Left cardiac atrium (tissue), 4 donors: ENCODE measurements at places on chromosomes 16 and 17.

- DNase-seq: no peak
These were observed 857 bp downstream of the GOT2 start for GRCh38 chr16:58733248-58733670.

GRCh38 chr17:28370035-28370743 is at the start of gene VTN:
TSS of gene VTN (minus strand) at chr17:28370307. CDS start at chr17:28370203, 104 bp downstream.
- DNase-seq: peak; percentile 79

DNA sequence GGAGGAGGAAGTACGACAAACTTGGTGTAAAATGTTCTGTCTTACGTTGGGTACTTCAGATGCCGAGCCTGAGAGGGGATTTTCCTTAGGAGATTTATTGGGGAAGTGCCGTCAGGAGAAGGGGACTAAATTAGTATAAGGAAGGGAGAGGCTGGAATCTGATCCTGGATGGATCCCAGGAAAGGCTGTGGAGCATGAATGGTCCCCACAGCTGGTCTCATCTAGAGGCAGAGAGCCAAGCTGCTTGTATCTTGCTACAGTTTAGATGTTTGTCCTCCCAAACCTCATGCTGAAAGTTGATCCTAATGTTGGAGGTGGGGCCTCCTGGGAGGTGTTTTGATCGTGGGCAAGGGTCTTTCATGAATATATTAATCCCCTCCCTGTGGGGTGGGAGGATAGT is 798.4 kb upstream of the EEF2KMT start:
- no peak for DNase-seq

DNA sequence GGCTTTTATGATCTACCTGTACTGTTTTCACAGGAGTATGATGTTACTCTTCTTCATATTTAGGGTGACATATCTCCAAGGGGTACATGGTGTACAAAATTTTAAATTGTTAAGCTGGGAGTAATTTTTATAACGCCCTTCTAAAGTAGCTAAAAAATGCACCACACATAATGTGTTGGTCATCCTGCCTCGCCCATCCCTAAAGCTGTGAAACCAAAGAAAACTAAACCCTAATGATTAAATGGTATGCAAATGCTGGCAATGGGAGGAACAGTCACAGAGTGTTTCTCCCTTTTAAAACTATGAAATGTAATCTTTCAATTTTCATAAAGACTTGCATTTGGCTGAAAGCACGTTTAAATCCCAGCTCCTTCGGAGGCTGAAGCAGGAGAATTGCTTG is 2.0 kb upstream of the KRT24 start:
- DNase-seq: no peak

DNA sequence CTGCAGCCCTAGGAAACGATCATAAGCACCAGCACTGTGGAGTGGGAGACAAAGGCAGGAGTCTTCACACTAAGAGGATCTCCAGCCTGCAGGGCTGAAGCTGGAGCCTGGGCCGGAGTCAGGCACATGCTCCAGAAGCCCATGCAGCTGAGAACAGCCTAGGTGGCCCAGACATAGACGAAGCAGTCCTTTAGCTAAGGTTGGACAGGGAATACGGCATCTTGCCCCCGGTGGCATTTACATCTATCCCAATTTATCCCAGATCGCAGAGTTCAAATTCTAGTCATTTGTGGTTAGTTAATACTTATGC is 13.9 kb downstream of the TSPOAP1 start:
- DNase-seq: no peak

DNA sequence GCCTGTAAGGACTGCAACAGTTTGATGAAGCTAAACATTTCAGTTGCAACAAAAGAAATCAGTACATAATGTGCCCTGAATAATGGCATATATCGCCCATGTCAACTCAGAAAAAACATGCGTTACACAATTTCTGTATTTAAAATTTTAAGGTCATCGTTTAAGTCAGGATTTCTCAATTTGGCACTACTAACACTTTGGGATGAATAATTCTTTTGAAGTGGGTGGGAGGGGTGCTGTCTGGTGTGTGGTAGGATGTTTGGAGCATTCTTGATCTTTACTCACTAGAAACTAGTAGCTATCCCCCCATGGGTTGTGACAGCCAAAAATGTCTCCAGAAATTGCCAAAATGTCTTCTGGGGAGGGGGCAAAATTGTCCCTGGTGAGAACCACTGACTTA is 50.7 kb upstream of the CNTNAP4 start:
- no peak for DNase-seq

DNA sequence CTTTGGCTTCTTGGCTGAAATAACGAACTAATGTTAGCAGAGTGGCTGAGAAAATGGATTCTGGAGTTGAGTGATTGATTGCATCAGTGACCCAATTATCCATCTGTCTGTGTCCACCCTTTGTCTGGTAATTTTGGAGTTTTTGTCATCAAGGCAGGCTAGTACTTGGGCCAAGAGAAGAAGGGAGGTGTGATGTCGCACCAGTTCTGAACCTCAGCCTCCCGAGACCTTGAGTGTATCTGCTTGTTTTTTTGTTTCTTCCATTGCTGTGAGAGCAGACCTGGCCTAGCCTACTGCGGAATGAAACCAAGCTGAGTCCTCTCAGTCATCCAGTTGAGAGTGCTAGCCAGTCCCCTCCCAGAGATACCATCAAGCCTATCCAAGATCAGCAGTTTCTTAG is 4.5 kb downstream of the ABCA8 start:
- no peak for DNase-seq

DNA sequence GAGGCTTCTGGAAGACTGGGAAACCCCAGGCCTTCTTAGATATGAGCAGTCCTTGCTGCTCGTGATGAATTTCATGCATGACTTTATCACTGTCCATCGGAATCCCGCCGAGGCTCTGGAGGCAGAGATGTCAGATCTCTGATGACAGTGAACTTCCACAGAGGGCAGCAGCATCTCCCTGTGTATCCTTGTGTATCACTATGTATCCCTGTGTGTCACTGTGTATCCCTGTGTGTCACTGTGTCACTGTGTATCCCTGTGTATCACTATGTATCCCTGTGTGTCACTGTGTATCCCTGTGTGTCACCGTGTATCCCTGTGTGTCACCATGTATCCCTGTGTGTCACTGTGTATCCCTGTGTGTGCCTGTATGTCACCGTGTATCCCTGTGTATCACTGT is 160.2 kb upstream of the CHMP6 start:
- no peak for DNase-seq

GRCh38 chr17:33261820-33262219 is 31.3 kb downstream of the ASIC2 start:
- DNase-seq: no peak

- DNase-seq: peak; percentile 53
These were observed 247.3 kb downstream of the GRIN2A start for GRCh38 chr16:9934723-9935508.

DNA sequence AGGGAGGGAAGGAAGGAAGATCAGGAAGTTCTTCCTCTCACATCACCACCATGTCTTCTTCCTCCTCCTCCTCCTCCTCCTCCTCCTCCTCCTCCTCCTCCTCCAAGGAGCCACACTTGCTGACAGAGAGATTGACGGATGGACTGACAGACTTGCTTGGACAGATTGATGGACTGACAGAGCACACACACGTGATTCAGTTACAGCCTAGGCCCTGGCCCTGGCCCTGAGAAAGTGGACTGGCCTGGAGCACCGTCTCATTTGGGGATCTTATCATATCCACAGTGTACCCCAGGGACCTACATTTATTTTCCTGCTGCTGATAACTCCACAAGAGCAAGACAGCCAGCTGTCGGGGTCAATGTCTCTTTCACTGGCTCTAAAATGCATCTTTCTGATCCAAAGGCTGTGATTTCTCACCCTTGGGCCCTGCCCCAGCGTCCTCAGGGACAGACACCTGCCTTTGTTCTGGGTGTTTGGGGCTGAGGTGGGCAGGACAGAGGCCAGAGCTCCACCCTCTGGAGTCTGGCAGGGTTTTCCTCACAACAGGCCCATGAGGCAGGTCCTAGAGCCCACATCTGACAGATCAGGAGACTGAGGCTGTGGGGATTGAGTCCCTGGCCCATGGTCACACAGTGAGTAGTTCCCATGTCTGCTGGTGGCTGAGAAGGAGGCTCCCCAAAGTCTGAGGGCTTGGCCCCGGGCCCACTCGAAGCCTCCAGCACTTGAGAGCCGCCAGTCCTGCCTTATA is 2.3 kb upstream of the P2RX1 start:
- DNase-seq: no peak

- DNase-seq: no peak
These were observed 8.2 kb upstream of the CD300E start for GRCh38 chr17:74631468-74632450.

GRCh38 chr17:1650731-1651558 is 1.3 kb upstream of the RILP start:
- DNase-seq: no peak

GRCh38 chr17:311119-311782 is 41.4 kb downstream of the RPH3AL start:
- no peak for DNase-seq

DNA sequence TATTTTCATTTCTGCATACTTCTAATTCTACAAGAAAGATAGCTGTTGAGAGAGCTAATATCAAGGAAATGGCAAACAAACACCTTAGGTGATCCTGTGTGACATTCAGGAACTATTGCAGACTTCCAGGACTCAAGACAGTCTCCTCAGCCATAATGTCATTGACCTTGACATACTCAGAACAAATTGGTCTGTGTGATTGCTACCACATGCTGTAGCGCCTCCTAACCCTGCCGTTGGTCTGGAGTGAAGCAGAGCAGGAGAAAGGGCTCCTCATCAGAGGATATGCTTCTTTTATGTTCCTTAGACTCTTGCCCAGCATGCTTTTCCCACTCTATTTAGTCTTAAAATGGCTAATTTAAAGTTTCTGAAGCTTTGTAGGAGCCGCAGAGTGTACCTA is 194.2 kb upstream of the TBX2 start:
- no peak for DNase-seq

- DNase-seq: no peak
These were observed 84.0 kb downstream of the ANKRD11 start for GRCh38 chr16:89406277-89406888.

- no peak for DNase-seq
These were observed 23.6 kb upstream of the ATP5MC1 start for GRCh38 chr17:48868916-48869500.

- DNase-seq: no peak
These were observed 69.3 kb downstream of the STXBP4 start for GRCh38 chr17:55037828-55038227.

DNA sequence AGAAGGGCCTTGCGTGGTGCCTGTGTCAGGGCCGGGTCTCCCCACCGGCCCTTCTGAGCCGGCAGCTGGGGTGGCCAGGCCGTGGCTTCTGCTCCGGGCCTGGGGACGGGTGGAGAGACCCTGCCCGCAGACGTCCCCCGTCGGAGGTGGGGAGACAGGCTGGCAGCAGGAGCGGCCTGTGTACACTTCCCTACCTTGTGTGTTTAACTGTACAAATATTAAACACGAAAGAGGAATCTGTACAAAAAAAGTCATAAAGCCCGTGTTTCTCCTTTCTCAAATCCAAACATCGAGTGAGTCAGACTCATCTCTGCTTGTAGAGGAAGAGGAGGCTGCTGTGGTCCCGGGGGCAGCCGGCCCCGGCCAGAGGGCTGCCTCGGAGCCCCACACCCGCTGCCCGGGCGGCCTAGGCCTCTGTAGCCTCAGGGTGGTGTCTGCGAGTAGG is 2.0 kb downstream of the CACNA1H start:
- no peak for DNase-seq

DNA sequence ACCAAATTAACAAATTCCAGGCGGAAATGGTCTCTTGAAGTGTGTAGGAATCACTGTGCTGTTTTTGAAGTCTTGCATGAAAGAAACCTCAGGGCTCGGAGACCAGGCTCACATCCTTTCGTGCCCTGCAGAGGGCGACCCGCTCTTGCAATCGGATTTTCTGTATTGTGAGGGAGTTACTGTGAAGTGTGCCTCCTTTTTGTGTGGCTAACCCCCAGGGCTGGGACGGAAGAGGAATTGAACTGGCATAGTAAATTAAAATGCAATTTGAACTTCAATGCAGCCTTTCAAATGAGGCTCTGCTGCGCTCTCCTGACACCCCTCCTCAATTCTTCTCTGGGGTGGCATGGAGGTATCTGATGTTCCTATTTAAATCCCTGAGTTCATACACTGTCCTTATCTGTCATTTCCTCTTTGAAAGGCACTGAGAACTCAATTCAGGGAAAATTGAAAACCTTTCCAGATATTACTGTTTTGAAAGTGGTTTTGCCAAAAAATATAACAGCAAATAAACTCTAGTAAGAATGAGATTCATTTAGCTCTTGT is 51.5 kb upstream of the MGAT5B start:
- DNase-seq: peak; percentile 39

DNA sequence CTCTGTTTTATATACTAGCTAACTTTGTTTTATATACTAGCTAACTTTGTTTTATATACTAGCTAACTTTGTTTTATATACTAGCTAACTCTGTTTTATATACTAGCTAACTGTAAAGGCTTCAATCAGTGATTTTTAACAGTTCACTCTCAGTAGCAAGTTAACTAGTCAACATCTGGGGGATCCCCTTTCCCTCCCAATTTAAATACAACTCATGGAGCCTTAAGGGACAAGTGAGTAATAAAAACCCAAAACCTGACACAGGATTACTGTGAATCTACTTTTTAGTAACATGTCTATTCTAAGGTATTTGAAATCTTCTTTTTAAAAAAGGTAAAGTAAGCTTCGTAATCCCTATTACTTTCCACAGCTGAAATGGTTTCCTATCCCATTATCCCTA is 32.2 kb downstream of the FAM222B start:
- no peak for DNase-seq

GRCh38 chr17:30332057-30332542 is 1.8 kb downstream of the TMIGD1 start:
- DNase-seq: no peak

DNA sequence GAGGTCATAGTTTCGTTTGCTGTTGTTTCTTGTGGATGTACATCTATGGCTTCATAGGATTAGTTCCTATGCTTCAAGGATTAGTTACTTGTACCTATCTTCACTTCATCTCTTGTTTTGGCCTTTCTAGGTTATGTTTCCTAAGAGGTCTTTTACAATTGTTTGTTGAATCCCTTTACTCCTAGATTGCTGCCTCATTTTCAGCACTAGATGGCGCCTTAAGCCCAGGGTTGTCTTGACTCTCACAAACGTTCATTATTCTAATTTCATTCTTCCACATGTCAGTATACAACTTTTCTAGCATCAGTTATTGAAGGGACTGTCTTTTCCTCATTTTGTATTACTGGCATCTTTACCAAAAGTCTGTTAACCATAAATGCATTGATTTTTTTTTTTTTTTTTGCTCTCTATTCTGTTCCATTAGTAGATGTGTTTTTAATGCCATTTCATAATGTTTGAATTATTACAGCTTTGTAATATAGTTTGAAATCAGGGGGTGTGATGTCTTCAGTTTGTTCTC is 45.0 kb upstream of the NACA2 start:
- DNase-seq: no peak

DNA sequence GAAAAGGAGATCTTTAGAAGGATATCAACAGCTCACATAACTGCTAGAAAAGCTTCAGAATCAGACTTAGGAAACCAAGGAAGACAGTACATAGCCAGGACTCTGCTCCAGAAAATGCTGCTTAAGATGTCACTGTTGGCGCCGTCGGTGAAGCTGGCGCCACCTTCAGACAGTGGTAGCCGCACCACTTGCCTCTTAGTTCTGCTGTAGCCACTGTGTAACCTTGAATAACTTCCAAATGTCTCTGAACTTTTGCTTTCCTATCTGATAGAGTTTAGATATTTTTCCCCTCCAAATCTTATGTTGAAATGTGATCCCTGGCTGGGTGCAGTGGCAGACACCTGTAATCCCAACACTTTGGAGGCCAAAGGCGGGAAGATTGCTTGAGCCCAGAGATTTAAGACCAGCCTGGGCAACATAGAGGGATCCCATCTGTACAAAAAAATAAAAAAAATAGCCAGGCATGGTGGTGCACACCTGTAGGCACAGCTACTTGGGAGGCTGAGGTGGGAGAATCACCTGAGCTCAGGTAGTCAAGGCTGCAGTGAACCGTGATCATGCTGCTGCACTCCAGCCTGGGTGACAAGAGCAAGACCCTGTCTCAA is 6.3 kb upstream of the USP31 start:
- no peak for DNase-seq
